ENCODE measurements at places on chromosomes 7 and 10.

DNA sequence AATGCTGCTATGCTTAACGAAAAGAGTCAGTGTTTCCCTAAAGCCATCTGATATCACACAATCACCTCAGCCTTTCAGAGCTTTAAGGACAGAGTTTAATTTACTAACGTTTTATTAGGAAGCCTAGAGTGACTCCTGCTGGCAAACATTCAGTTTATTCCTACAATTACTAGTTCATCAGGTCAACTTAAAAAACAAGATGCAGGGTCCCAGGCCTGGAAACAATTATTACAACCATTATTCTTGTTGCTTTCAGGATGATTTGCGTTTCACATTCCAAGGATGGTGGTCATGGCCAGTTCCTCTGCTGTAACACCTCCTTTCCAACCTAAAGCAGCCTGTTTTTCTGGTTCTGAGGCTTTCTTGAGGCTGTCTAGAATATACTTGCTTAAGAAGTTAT lies 1.5 kb upstream of the FAM53B start:
- peak; percentile 59 for DNase-seq

DNA sequence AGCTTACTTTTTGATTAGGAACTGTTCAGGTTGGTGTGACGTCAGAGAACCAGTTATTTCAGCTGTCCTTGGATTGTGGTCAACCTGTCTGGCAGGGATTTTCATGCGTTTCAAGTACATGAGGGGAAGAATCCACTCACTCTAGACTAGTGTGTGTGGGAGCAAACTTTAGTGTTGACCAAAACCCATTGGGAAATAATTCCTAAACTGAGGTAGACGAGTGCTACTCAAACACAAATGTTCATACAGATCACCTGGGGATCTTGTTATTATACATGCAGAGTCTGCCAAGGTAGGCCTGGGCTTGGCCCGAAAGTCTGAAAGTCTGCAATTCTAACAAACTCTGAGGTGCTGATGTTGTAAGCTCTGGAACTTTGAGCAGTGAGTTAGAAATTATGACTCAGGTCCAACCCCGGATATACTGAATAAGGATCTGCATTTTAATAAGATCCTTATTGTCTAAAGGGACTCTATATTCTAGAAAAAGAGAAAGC lies 111.1 kb upstream of the CREB5 start:
- no peak for DNase-seq

DNA sequence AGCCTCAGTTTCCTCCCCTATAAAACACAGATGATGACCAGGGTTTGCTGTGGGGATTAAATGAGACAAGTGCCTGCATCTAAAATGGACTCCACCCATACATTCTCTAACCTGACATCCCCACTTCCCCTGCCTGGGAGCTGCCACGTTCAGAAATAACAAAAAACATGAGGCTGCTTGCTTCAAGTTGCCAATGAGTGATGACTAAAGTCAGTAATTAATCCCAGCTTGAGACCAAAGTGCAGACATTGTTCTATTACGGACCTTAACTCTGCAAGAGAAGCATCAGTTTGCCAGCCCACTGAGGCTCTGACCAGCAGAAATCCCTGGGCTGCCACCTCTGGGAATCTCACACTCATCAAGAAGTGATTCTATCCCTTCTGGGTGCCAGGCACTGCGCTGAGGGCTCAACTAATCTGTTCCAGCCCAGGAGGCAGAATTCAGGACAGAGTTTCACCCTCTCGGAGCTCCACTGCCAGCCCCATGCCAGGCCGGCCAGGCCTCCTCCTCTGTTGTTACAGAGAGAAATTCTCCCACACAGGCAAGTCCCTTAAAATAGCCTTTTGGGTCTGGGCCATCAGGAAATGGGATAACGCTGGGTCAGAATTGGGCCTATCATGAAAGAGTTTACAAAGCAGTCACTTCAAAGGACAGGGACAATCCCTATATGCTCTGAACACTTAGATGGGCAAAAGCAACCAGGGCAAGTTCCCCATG lies 11.4 kb downstream of the SH3PXD2A start:
- no peak for DNase-seq

DNA sequence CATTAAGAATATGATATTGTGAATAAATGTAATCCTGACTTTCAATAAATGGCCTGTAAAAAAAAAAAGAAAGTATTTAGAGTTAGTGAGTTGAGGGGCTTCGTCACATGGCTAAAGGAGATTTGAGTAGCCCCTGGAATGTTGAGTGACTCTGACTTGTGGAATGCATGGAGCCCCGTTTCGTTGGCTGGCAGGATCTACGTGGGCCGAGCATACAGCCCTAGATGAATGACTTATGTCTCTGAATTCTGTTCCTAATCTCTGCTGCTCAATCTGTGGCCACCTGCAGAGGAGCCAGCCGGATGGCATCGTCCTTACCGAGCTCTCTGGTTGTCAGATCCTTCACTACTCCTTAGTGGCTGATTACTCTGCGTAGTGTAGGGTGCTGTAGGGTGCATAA lies 155.7 kb downstream of the MGMT start:
- no peak for DNase-seq

- no peak for DNase-seq
Measured at GRCh38 chr10:129900825-129901224, 63.2 kb downstream of the EBF3 start.

GRCh38 chr10:13147161-13147560 lies 14.2 kb upstream of the MCM10 start:
- no peak for DNase-seq

- peak; percentile 64 for DNase-seq
Measured at GRCh38 chr7:24896031-24896501, 83.9 kb downstream of the OSBPL3 start.
